ENCODE measurements at places on chromosomes 5 and 9.

DNA sequence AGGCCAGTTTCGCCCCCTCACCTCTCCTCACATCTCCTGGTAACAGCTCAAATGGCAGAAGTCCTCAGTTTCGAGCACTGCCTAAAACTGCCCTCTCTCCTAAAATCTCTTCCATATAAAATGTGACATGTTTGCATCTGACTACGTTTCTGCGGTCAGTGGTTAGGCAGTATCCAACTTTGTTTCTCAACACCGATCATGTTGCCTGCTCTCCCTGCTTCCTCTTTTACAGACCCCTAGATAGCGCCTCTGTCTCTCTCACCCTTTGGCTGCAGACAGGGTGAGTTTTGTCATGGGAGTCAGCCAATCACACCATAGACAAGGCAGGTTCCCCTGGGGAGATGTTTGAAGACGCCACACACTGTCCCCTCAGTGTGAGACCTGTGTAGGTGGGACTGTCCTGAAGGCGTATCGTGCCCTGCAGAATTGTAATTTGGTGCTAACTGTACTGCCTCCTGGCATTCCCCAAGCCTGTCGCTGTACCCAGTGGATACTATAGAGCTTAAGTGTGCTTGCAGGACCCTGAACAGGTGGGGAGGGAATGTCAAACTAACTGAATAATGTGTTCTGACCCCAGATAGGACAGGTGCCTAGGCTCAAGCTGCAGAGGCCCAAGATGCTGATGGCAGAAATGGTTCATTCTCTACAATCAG lies 1.1 kb downstream of the HEXB start:
- DNase-seq: no peak

DNA sequence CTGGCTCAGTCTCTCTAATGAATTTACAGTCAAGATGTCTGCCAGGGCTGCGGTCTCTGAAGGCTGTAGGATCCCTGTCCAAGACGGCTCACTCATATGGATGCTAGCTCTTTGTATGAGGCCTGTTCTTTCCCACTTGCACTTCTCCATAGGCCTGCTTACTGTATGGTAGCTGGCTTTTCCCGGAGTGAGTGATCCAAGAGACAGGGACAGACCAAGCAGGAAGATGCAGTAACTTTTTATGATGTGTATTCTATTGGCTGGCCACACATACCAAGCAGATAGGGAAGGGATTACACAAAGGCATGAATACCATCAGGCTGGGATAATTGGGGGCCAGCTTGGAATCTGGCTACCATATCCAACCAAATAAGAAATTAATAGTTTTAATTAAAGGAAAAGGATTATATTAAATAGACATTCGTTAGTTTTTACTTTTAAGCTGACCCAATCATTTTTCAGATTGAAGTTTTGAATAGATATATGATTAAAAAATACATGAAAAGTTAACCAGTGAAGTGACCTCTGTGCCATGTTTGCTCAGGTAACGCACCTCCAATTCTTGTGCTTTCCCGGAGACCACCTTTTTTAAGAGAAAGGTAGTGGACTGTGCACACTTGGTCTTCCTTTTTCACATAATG lies 20.6 kb downstream of the NSD1 start:
- no peak for DNase-seq

- no peak for DNase-seq
Observed at GRCh38 chr5:133116601-133117000, 64.8 kb downstream of the HSPA4 start.

GRCh38 chr5:144779368-144779767 lies 608.7 kb downstream of the KCTD16 start:
- DNase-seq: no peak

DNA sequence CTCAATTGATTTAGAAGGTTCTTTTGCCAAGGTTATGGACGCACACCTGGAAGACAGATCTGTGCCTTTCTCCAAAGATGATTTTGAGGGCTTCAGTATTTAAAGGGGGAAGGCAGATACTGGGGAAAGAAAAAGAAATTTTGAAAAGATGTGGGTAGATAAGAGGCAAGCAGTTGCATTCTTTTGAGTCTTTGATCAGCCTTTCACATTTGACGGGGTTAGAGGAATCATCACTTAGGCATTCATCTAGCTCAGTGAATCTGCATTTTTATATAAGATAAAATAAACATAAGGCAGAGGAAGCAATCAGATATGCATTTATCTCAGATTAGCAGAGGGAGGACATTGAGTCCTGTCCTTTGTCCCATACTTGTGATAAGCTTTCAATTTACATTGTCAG lies 243.4 kb upstream of the RAI14 start:
- DNase-seq: no peak

DNA sequence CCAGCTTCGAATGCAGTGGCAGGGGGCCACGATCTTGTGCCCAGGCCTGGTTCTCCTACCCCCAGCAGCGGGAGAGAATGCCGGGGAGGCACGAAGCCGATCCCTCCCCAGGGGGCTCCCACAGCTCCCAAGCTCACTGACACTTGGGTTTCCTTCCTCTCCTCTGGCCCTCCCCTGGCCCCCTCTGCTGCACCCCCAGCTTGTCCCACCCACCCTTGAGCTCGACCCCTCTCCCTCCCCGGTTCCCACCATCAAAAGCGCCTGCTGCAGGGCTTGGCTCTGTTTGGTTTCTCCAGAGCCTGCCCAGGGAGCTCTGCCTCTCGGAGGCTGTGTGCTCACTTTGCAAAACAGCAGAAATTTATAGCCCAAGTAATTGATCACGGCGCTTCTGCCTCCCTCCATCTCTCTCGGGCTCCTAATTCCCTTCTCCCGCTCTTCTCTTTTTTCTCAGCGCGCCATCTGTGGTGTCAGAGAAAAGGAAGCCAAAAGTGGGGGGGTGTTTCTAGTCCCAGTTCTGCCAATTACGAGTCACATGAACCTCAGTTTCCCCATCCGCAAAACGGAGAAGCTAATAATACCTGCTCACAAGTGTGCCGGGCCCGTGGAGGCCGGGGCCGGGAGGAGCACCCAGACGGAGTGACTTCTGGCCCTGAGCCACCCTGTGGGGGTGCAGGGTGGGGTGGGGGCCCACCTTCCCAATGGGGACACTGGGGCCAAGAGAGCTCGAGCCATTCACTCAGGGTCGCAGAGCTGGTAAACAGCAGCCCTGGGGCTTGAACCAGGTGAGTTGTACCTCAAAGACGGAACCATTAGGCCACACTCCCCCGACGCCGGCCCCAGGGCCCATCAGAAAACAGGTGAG lies 141.2 kb upstream of the IER5L start:
- DNase-seq: no peak

DNA sequence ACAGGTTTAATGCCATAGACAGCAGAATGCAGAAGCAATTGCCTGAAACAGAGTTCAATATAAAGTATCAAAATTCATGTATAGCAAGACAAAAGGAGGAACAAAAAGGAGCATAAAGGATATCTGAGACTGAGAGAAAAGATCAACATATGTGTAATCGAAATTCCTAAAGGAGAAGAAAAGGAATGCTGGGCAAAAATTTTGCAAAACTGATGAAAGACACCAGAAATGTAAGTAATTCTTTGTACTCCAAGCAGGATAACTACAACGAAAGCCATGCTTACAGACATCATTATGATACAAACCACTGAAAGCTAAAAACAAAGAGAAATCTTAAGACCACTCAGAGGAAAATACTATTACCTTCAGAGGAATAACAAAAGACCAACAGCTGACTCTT lies 72.8 kb upstream of the MTAP start:
- no peak for DNase-seq

DNA sequence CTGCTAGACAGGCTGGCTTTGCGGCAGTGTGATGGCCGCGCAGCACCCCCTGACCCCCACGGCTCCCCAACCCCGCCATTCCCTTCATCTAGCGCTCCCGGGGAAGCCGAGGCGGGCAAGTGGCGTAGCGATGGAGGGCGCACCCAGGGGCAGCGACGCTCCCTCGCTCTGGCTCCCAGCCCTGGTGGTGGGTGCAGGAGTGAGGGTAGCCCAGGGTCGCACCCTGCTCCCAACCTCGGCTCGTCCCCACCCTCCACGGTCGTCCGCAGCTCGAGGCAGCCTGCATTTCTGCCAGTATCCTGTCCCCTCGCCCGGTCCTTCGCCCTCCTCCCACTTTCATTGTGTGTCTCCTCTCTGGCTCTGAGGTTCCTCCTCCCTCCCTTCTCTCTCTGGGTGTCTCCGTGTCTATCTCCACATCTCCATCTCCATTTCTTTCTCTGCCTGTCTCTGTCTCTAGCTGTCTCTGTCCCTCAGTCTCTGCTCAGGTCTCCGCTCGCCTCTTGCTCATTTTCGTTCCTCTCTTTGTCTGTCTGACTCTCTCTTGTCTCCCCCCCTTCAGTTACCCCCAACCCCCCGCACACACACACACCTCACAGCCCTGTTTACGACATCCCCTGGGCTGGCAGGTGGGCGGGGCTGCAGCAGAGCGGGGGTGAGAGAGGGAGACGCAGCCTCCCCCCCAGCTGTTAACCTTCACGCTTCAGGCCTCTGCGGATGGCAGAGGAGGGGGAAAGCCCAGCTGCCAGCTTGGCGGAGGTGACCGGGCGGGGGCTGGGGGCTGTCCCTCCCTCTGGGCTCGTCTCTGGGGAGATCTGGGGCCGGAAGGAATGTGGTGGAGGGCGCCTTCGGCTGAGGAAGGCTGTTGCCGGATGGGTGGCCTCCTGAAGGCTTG lies 48.7 kb upstream of the PSD2 start:
- peak; percentile 47 for DNase-seq

DNA sequence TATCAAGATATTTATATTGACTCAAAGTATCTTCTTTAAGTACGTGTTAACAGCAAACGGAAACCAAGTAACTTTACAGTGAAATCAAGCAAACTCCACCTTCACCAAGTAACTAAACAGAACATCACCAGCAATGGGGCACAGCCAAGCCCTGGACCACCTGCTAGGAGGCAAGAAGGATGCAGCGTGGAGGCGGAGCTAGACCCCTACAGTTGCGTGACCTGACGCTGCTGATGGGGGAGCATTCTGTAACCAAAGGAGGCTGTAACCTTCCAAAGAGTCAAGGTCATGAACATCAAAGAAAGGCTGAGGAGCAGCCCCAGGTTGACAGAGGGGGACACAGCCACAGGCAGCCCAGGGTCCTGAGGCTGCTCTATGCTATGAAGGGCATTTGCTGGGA lies 6.1 kb downstream of the VAV2 start:
- no peak for DNase-seq

- no peak for DNase-seq
Observed at GRCh38 chr5:172904643-172905345, 54.4 kb upstream of the RPL26L1 start.

DNA sequence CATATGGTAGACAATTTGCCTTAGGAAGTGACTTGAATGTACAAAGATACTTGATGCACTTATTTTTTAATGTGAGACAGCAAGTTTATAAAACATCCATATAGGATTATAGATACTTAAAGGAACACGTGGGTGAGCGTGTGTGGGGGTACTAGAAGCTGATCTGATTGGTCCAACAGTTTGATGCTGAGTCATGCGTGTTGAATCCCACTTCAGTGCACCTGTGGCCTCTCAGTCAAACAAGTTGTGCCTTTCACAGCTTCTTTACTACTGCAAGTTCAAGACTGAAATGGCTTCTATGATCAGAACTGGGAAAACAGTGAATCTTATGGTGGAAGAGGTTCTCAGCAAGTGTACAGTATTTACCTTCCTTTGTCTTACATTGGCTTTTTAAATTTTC lies 98.9 kb downstream of the MAP1B start:
- DNase-seq: no peak

- peak; percentile 40 for DNase-seq
Observed at GRCh38 chr5:113294311-113295110, 140.3 kb downstream of the TSSK1B start.

DNA sequence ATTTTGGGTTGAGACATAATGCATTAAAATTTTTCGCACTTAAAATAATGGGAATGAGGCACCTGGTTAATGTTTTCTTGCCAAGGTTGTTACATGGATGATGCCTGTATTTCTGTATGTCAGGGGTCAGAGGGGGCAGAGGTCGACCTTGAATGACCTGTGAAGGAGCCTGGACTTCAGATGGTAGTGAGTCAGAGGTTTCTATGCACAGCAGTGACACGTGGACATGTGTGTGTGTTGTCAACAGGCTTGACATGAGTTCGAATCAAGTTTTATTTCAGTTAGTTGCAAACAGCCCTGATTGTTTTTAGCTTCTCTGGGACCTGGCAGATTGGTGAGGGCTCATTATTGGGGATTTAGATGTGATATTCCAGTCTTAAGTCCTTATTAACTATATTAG lies 3.6 kb downstream of the IL5 start:
- no peak for DNase-seq

DNA sequence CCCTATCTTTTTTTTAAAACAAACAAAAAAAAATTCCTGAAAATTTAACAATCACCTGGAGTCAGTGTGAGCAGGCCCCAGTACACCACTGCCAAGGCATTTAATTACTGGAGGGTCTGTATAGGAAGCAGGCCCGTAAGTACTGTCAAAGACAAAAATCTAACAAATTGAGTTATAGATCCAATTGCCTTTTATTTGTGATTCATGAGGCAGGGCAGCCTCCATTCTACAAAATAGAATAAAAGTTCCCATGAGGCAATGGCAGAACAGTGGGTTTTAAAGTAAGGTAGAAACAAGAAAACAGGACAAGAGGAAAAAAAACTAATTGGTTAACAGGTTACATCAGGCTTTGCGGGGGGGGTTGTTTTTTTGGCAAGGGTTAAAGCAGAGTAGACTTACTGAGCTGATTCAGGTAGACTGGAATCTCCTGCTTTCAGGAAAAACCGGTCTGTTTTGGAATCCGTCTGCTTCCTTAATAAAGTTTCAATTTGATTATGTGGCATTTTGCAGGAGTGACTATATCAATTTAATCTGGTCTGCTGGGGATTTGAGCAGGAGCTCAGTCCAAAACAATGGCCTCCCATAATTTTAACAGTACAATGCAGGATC lies 48.9 kb downstream of the AUH start:
- DNase-seq: no peak

DNA sequence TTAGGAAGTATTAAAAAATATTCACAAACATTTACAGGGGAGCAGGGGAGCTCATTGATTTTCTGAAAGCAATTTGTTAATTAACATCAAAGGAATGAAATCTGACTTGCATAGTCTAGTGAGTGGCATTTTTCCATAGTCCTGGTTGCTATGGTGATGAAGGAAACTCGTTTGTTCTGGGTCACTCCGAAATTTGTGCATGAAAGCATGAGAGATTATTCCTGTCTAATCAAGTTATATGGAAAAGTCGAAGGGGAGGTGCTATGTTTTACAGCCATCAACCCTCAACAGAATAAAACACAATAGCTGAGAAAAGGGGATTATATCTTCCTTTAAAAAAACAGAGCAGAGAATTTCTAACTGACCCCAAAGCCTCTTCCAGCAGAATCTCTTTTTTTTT lies 1495.7 kb upstream of the WWC1 start:
- no peak for DNase-seq

DNA sequence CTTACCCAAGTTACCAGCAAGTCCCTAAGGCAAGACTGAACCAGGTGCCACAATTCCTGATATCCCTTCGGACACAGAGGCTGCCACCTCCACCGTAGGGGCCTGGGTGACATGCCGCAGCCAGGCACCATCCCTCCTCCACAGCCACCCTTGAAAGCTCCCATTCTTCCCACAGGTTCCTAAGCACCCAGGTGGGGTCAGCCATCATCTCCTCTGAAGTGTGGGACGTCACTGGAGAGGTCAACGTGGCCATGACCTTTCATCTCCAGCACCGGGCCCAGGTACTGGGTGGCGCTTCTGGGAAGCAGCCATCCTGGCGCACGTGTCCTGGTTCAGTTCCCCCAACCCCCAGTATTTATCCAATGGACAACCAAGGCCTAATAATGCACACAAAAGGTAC lies 8.2 kb downstream of the ADGRD2 start:
- DNase-seq: no peak

- no peak for DNase-seq
Observed at GRCh38 chr9:134570711-134571325, 70.8 kb upstream of the COL5A1 start.
